Astrocyte of the spinal cord (primary cell): ENCODE measurements at places on chromosomes 7 and 10.

DNA sequence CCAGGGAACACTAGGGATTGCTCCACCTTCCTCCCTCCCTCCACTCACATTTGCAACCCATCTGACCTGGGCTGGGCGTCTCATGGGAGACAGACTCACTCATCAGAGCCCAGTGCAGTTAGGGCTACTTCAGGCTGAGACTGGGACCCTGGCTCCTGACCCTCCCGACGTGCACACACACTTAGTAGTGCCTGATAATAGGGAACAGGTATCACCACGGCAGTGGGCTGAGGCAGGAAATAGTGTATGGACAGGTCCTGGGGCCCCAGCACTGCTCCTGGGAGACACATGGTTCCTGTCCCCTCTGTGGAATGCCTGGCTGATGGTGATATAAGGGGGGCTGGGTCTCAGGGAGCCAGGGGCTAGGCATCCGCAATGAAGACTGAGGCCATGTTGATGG is 14.3 kb downstream of the AQP1 start:
- DNase-seq, result no peak

GRCh38 chr7:77327067-77327931 is 88.8 kb downstream of the GSAP start:
- DNase-seq, result peak; percentile 47

DNA sequence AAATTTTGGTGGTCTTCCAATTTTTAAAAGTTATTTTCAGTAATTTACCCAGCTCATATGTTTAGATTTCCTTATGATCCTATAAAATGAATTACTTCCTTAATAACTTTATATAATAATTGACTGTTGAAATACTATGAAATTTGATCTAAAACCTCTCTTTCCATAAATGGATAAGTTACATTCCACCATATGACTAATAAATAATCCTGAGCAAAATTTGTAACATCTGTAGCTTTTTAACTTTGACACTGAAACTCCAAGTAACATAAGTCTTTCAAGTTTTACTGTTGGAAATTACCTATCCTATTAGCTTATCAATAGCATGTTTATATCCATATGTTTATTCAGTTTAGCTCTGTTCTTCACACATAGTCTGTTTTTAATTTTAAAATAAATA is 85.3 kb downstream of the HECTD2 start:
- no peak for DNase-seq

GRCh38 chr7:88760136-88760515 is 626 bp downstream of the ZNF804B start:
- DNase-seq, result peak; percentile 4

GRCh38 chr7:66667023-66667728 is 38.5 kb downstream of the KCTD7 start:
- DNase-seq, result no peak

DNA sequence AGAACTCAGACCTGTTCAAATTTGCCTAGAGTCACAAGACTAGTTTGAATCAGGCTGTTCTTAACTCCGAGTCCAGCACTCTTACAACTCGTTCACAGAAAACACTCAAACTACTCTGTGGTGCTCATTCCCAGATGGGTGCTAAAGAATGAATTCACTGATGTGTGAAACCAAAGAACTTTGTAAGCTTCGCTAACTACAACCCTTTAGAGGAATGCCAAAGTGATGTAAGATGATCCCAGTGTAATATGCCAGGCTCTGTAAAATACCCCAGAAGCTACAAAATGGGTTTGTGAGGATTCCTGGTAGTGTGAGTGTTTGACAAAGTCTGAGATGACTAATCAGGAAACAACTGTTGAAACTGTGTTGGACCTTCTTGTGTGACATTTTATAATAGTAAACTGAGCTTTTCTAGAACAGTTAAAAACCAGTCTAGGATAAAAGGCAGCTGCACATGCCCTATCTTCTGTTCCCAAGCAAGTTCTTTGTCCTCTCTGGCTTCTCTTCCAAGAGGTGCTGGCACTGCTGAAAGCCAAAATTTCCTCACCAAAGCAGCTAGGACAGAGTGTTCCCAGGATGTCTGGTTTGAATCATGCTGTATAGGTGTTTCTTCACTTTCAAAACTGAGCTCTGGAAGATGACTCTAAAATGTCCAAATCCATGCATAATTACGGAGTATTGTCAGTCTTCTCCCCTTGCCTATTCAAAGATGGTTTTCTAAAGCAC is 527.6 kb downstream of the SORCS1 start:
- no peak for DNase-seq

DNA sequence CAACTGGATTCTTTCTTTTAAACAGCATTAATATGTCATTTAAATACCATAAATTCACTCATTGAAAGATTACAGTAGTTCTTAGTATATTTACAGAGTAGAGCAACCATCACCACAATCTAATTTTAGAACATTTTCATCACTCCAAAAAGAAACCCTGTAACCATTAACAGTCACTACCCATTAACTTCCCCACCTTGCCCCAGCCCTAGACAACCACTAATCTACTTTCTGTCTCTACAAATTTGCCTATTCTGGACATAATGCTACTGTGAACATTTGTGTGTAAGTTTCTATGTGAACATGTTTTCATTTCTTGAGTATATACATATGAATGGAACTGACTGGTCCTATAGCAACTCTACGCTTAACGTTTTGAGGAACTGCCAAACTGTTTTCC is 42.4 kb downstream of the P4HA1 start:
- no peak for DNase-seq

GRCh38 chr7:69035826-69036225 is 562.4 kb upstream of the AUTS2 start:
- DNase-seq, result no peak

DNA sequence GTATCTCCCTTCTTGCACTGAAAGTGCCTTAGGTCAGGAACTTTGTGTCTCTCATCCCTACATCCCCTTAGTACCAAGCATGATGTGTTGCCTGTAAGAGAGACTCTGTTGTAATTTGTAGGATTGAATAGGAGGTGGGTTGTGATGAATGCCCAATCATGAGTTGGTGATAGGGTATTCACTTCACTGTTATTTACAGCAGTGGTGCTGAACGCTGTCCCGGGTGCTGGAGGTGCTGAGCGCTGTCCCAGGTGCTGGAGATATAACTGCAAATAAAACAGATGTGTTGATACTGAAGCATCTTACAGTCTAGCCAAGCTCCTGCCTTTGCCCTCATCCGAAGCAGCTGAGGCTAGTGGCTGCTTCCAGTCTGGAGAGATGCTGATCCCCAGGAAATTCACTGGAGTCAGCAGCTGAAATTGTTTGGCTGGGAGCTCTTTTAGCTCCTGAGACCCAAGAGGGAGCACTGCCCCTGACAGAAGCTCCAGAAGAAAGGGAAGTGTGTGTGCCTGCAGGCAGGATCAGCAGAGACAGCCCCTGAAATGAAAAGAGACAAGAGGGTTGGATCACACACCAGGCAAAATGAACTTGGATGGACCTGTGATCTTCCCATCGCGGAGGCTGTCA is 183.4 kb downstream of the SORCS3 start:
- peak; percentile 47 for DNase-seq

GRCh38 chr10:104066945-104067344 is 18.7 kb downstream of the COL17A1 start:
- DNase-seq, result no peak

DNA sequence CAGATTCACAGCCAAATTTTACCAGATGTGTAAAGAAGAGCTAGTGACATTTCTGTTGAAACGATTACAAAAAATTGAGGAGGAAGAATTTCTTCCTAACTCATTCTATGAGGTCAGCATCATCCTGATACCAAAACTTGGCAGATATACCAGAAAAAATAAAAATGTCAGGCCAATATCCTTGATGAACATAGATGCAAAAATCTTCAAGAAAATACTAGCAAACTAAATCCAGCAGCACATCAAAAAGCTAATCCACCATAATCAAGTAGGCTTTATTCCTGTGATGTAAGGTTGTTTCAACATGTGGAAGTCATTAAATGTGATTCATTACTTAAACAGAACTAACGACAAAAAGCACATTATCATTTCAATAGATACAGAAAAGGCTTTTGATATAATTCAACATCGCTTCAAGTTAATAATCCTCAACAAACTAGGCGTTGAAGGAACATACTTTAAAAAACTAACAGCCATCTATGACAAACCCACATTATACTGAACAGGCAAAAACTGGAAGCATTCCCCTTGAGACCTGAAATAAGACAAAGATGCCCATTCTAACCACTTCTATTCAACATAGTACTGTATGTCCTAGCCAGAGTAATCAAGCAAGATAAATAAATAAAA is 807.7 kb upstream of the ZWINT start:
- no peak for DNase-seq

DNA sequence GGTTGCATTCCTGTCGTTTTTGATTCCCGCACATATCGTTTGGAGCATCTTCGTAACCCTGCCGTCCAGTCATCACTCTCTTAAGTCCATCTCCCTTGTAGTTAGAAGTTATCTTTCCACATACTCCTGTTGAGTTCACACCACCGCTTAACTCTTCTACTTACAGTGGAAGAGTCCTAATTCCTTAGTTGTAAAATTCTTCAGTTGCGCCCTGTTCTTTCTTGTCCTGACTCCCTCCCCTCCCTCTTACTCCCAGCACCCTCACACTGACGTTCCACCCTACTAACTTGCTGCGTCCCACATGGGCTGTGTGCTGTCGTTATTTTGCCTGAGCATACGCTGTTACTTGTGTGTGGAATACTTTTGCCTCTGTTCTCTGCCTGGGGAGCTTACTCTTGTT is 11.7 kb downstream of the DNAJB6 start:
- no peak for DNase-seq

DNA sequence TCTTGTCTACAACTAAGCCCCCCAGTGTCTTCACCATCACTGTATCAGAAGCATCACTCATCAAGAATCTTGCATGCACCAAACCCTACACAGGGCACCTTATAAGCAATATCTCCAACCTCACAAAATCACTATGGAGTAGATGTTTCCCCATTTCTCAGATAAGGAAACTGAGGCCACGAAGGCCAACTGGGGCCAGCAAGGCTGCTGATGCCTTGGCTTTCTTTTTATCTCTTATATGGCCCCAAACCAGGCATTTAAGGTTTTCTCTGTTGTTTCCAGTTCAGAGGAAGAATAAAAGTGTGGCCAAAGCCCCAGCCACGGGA is 47.3 kb upstream of the NPFFR1 start:
- DNase-seq, result no peak

GRCh38 chr7:40133561-40134427 is 628 bp downstream of the MPLKIP start:
- peak; percentile 13 for DNase-seq

DNA sequence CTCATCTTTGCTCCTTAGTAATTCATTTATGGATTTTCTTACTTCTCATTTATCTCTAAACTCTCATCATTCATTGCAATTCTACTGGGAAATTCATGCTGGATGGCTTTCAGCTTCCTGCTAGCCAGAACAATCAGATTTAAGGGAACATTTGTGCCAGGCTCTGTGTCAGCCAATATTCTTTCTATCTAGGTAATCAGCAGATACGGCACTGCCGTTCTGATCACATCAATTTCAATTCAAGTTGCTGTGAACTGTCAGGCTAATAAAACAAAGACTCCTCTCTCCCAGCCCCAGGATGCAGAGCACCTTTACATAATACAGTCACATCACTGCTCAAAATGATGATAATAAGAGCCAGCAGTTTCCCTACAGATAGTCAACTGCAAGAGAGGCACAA is 468.3 kb downstream of the SORCS1 start:
- no peak for DNase-seq

DNA sequence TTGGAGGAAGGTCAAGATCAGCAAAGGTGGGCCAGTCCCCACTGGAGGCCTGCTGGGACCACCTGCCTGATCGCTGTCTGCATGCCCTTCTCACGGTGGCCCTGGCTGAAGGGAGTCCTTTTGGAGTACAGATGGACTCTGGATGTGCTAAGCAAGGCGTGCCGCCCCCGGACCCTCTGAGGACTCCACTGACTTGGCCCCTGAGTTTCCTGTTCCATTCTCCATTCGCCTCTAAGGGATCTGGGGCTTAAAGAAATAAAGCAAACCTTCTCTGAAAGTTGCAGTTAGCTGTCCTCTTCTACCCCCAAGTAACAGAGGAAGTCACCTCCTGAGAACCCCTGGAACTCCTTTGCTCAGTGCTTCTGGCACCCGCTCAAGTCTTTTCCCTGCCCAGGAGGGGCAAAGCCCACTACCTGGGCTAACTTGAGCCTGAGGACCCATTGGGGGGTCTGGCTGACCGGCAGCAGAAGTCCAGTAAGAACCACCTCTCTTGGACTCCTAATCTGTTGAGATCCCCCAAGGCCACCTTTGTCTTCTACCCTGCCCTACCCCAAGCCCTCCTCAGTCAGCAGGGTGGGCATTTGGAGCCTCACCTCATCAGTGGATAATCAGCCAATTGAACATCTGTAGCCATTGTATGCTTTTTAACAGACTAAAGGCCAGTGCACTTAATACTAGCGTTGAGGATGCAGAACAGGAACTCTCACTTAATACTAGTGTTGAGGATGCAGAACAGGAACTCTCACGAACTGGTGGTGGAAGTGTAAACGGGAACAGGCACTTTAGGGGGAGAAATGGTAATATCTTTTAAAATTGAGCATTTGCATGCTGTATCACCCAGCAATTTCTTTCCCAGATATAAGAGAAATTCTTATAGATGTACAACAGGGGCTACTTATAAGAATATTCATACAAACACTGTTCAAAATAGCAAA is 2.2 kb downstream of the TBATA start:
- DNase-seq, result no peak

DNA sequence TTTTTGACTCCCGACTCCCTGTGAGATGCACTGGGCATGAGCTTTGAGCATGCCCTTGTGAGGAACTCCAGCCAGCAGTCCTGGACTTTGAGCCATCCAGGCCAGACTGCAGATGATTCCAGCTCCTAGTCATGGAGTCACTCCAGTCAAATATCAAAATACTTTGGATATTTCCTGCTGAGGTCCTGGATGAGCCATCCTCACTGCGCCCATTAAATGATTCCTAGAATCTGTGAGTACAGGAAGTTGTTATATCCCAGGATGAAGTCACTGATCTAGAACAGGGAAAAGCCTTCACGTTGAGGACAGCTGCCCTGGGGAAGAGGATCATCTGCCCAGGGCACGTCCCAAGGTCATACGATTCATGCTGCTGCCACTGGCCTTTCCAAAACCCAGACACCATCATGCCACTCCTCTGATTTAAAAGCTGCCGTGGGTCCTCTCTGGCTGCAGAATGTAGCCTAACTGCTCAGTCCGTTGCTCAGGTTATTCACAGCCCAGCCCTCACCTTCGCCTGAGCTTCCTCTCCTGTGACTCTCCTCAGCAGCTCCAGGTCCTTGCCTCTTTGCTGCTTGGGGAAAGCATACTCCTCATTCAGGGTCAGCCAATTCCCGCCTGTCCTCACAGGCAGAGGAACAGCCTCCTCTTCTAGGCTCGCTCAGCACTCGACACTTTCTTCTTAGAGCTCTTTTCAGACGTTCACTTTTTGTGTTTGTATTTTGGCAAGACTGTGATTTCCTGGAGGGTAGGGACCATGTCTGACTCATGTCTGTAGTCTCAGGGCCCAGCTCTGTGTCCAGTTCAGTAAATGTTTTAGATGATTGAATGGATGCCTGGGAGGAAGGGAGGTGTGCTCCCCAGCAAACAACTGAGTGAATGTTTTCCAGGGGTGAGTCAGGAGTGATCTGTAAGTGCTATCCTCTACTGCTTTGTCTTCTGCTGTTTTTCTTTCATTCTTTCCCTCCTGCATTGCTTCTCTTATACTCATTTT is 157.8 kb downstream of the SNX10 start:
- peak; percentile 65 for DNase-seq

- DNase-seq, result no peak
Measured at GRCh38 chr7:92674379-92674778, 84.2 kb upstream of the FAM133B start.

GRCh38 chr7:107355616-107356015 is 114.2 kb upstream of the GPR22 start:
- DNase-seq, result peak; percentile 25
